ENCODE measurements at places on chromosomes 7 and 10.
A peak's percentile ranks its signal among the peaks of the same experiment; 100 is the strongest.

DNA sequence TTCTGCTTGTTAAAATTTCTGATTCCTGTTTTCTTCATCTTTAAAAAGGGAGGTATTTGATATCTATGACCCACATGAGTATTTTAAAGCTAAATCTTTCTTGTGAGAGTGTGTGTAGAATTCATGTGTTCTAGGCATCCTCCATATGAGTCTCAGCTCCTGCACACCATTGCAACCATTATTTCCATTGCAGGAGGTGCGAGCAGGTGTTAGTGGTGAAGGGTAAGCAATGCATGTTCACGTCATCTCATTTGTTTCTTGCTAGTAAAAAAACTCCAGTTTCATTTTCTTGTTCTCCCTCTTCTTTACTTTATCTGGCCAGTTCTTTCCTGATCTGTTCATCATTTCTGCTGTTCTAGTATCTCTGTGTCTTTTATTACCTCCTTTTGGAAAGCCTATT is 100.5 kb downstream of the ADRA2A start:
- no peak for DNase-seq

- no peak for DNase-seq
Measured at GRCh38 chr10:52994370-52994769, 221.8 kb upstream of the MBL2 start.

DNA sequence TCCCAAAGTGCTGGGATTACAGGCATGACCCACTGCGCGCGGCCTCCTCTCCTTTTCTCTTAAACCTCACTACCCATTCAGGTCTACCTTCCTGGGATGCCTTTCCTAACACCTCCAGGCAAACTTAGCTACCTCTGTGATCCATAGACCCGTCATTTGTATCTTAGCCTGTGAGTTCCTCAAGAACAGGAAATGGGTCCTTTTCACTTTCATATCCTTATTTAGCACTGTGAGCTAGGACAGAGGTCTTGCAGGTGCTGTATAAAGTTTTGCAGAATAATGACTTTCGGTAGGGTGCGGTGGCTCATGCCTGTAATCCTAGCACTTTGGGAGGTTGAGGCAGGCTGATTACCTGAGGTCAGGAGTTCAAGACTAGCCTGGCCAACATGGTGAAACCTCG is 215.7 kb downstream of the RELN start:
- DNase-seq: no peak

- no peak for DNase-seq
Measured at GRCh38 chr7:141027043-141027442, 12.3 kb upstream of the MRPS33 start.

DNA sequence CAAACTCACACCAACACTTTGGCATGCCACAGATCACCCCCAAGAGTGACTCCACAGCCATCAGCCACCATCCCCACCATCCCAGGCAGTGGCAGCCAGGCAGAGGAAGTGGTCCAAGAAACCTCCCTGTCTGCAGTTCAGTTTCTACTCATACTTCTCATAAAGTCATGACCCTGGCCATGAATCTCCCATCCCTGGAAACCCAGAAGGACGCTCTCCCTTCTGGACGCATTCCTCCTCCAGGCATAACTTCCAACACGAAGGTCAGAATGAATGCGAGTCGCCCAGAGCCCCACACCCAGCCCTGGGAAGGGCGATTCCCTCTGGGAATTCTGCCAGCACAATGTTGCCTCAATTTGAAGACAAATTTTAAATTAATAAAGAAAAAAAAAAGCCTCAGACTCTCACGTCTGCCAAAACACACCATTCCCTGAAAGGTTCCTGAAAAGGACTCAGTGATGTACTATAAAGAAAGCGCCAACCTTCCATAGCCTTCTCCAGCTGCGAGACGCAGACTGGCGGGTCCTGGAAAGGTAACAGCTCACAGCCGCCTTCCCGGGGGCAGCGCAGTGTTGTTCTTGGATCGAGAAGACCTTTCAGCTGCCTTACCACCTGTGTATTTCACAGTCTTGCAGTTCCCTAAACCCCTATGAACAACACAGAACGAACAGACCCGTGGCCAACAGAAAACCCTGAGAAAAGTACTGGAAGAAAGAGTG is 307.6 kb downstream of the FRMD4A start:
- DNase-seq: no peak

GRCh38 chr10:87740254-87740655 is 77.8 kb downstream of the ATAD1 start:
- no peak for DNase-seq

DNA sequence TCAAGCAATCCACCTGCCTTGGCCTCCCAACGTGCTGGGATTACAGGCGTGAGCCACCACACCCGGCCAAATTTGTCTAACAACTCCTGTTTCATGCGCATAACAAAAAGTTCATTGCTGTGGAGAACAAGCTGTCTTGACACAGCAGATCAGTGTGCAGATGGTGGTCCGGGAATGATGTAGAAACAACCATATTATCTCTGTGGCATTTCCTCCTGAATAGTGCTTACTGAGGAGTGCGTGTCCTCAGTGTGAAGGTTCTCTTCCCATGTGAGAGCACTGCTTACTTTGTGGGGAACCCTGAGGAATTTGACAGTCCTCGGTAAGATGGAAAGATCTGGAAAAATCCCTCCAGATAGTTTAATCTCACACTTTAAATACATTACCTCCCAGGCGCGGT is 30.3 kb upstream of the ZNF438 start:
- no peak for DNase-seq

DNA sequence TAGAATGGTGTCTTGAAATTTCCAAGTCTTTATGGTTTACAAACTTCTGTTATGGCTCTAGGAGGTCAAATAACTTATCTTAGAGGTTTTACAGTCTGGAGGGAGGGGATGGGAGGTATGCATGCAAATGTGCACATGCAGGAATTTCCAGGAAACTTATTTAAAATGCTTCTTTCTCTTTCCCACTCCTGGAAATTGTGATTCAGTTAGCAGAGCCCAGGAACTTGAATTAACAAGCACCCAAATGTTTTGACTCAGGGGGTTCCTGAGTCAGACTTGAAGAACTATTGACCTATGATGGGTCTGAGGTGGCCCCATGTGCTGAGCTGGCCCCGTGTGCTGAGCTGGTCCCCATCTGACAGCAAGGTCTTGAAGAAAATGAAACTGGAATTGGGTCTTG is 669.4 kb downstream of the INHBA start:
- peak; percentile 46 for DNase-seq

- no peak for DNase-seq
Measured at GRCh38 chr10:127067542-127068194, 128.7 kb downstream of the INSYN2A start.

DNA sequence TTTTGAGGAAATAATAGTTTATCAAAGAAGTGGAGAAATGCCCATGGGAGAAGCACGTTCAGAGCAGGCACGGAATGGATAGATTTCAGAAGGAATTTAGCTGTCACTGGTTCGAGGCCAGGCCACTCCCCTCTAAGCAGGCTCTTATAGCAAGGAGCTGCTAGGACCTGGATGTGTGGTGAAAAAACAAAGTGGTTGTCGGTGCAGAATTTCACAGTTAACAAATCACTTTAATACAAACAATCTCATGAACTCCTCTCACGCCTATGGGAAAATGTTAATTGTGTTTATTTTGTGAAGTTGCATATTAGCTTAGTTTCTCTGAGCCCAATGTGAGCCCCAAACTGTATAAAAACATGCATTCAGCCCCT is 176.3 kb downstream of the PKD1L1 start:
- DNase-seq: no peak

DNA sequence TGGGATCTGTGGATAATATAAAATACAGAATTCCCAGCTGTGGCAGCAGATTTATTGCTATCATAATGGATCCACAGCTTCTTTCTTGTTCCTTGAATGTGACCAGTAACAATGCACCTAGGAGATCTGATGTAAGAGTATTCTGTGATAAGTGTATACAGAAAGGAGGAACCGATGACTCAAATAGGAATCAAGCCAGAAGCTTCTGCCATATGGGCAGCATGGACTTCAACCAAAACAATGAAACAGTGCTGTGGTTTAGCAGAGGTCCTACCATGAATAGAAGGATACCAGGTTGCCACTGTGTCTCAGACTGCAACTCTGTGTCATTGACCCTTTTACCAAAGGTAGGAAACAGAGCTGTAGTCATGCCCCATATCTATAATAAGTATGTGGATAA is 81.8 kb downstream of the PTPRZ1 start:
- peak; percentile 83 for DNase-seq

GRCh38 chr10:93110472-93111146 is 36.9 kb downstream of the CYP26A1 start:
- no peak for DNase-seq

DNA sequence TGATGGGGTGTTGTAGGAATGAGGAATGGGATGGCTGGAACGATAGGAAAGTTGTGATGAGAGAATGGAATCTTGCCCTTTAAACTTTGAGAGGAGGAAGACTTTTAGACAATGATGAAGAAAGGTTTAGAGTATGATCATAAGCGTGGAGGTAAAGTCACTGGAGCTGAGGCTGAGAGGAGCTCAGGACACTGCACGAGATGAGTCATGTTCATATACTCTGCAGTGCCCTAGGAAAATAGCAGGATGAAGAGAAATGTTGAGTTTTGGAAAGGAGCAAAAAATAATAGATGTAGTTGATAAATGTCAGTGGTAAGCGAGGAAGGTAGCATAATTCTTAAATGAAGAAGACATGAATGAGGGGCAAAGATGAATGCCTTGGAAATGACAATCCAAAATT is 28.3 kb upstream of the CUL1 start:
- no peak for DNase-seq

DNA sequence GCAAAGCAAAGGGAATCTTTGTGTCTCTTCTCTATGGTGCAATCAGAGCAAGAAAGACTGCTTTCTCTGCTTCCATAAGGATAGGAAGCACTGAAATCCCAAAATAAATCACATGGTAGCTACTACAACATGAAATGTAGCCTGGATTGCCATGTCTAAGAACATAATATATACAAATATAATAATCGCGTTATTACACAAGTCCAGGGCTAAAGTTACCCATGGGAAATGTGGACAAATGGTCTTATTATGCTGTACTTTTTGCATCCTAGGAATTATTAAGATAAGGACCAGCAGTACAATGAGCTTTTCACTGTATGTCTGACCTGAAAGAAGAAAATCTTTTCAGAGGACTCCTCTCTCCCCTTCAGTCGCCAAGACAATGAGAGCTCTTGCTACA is 23.5 kb upstream of the PPP3CB start:
- DNase-seq: no peak

DNA sequence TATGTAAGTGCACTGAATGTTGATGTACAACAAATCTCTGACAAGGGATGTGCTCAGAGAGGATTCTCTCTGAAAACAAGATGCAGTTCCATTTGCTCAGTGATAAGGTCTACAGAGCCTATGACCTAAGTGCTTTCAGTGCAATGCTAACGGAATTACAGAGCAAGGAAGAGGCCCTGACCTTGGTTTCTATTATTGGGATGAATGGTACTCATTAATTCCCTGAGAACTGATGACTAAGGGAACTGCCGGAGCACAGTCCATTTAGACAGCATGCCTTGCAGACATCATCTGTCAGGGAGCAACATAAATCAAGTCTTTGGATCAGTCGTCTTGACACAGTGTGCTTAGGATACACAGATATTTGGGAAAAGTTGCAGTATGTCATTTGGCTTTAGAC is 340.8 kb downstream of the PHTF2 start:
- peak; percentile 25 for DNase-seq

DNA sequence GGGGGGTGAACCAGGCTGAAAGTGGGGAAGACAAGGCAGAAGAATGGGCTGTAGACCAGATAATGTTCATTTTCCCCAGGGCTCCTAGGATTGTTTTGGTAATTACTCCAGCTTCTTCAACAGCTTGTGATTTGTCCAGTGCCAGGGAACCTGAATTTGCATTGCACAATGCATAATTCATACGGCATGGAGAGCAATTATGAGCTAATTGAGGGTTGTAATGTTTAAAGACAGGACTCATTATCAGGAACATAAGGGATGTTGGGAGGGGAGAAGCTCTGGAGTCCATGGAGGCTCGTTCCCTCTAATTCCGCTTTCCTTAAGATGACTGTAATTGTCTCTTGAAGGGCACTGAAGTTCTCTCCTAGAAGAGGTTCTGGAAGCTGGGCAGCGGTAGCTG is 405.0 kb upstream of the ZMIZ1 start:
- DNase-seq: no peak
